ENCODE measurements at places on chromosomes 2 and 18.

GRCh38 chr18:65817178-65817577, 66.4 kb downstream of the CDH7 start:
- no peak for DNase-seq

GRCh38 chr2:95695613-95696012, 103.8 kb downstream of the TRIM43 start:
- DNase-seq = no peak

GRCh38 chr2:216015722-216016464, 2.5 kb upstream of the MREG start:
- DNase-seq = peak; percentile 27

GRCh38 chr2:134865067-134865787, 26.8 kb downstream of the ACMSD start:
- DNase-seq = no peak

DNA sequence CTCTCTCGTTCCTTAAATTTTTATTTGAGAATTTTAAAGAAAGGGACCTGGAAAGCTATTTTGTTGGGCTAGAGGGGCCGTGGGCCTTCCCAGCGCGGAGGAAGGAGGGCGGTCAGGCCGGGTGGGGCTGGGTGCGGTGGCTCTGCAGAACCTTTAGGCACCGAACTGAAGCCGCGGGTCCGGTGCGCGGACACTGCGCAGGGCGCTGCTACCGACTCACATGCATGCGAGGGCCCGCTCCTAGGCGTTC, 1.6 kb upstream of the TWIST2 start:
- no peak for DNase-seq

GRCh38 chr2:150487537-150488429, at the start of gene RND3:
Gene RND3, minus strand, starts transcription at chr2:150487667. Its CDS starts 250 bp downstream, at chr2:150487417.
- DNase-seq = peak; percentile 93

DNA sequence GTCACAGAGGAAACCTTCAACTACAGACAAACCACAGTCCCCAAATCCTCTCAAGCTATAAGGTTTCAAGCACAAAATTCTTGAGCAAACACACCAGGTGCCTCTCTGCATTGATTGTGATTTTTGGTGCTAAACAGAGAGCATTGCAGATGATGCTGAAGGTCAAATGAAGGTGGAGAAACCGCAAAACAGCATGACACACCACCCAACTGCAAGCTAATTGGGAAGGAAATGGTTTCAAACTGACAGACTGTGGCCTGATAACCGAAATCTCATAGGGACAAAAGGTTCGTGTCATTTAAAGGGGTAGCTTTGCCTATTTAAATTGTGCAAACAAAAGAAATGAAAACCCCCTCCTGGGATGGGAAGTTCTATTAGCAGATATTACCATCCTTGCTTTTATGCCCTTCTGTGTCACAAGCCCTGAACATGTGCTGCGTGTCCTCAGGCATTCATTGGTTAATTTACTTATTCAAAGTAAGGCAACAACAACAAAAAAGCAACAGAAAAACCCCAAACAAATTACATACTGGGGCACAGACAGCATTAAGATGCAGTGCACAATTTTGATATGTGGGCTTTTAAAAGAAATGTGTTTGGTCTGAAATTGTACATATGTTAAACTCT, 154.9 kb downstream of the AQP4 start:
- no peak for DNase-seq

DNA sequence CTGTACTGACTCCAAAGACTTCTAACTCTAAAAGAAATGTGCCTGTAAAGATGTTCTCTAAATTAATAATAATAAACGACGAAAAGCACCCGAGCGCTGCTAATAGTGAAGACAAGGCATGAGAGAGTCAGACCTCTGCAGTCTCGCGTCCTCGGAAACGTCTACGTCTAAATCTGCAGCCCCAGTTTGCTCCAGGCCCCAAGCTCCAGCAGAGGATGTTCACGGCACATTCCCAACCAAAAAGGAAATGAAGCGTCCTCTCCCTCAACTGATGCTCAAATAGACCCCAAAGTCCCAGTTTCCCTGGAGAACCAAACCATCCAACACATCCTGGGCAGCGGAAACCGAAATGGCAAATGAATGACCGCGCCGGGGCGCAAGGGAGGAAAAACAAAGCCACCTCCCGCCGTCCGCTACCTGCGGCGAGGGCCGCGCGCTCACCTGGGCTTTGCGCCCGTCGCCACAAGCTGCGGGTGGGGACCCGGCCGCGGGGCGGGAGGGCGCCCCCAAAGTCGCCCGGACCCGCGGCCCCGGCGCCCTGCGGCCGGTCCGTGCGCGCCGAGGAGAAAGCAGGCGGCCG, 47.1 kb upstream of the CCDC150 start:
- DNase-seq = no peak

- no peak for DNase-seq
These were observed 55.9 kb upstream of the SP3 start for GRCh38 chr2:174020926-174021662.

- peak; percentile 31 for DNase-seq
These were observed 77.9 kb downstream of the DTNA start for GRCh38 chr18:34787931-34788532.

DNA sequence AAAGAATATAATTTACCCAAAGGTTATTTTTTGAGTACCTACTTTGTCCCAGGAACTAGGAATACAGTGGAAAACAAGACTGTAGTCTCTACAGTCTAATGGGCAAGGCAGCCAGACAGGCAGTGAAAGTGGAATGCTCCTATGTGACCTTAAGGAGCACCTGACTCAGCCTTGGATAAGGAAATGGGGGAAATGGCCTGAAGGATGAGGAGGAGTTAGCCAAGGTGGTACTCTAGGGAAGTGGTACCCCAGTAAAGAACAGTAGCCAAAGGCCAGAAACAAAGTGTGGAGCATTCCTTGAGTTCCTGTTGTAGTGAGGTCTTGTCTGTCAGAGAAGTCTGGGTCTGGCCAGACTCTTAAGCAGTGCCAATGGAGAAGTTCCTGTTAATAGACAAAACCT, 6.0 kb downstream of the ZNF397 start:
- DNase-seq = no peak

- no peak for DNase-seq
These were observed 32.6 kb downstream of the BMP10 start for GRCh38 chr2:68838641-68839040.

GRCh38 chr18:32310101-32310500, 120.3 kb downstream of the MEP1B start:
- no peak for DNase-seq

DNA sequence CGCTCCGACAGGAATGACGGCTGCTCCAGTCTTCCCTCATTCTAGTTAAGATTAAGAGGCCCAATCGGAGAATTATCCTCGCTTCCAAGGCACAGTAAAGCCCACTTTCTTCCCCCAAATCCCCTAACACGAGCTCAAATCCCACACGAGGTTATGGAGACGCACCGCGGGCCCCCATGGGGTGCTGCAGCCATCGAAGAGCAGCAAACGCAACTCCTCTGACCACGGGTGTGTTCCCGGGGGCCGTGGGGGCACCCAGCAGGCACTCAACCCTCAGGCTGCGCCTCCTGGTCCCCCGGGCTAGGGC, 446 bp downstream of the COPS9 start:
- DNase-seq = no peak

DNA sequence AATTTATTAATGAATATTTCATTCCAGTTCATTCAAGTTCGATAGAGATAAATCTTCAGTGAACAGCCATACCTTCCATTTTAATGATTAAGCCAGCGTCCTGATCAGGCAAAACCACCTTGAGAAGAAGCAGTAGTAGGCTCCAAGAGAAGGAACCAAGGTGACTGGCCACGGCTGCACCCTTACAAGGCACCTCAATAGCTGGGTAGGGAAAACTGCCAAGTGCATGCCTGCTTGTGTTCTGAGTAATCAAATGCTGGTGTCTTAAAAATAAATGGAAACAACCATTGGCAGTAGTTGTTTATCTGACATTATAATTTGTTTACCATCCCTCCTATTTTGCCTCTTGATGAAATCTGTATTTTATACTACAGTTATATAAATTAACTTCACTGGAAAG, 10.0 kb upstream of the FEZ2 start:
- DNase-seq = no peak

DNA sequence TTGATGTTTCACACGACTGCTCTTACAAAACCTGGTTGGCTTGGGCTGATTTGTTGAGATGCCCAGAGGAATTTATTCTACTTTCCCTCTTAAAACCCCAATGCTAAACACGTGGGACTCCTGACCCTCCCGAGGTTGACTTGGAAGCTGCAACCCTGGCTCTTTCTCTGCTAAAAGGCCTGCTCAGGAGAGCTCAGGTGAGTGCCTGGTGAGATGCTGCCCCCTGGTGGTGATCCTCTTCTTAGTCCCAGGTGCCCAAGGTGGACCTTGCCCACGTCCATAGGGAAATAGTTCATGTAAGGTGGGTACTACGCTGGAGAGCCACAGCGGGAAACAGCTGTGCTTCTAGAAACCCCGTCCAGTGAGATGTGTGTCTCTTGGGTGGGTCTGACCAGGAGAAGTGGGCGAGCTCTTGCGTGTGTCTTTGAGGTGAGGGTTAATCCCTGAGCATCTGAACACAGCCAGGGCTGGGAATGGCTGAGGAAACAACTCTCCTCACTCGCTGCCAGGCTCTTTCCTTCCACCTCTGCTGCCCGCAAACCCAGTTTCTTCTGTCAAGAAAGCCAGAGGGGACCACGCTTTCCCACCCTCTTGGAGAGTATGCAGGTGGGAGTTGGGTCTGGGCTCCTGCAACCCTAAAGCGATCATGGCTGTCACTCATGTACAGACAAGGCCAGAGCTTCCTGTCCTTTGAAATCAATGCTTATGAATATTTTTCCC, 25.5 kb upstream of the PXDN start:
- DNase-seq = peak; percentile 45

GRCh38 chr2:112751451-112752197, 12.8 kb downstream of the CKAP2L start:
- DNase-seq = no peak

- DNase-seq = no peak
These were observed 367 bp upstream of the ZNF236 start for GRCh38 chr18:76821875-76822505.

DNA sequence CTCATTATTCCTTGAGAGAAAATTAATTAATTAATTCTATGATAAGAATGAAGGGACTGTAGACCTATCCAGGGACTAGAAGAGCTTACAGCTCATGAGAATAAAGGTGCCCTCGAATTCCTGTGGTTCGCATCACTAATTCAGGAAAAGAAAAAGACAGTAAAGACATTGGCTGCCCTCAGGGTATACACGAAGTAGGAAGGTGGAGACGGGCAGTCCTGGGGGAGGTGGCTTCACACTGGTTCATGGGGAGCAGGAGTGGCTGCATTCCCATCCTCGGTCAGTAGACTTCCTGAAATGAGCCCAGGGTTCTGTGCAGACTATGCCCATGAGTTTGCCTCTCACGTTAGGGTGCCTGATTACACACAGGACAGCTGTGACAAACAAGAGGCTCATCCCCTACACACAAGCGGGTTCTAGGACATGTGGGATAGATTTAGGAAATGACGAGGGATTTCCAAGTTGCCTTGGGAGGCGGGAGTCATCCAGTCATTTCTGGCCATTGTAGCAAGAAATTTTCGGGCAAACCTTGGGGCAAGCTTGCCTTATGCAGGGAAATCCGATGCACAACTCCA, 282.2 kb downstream of the CYP26B1 start:
- no peak for DNase-seq

GRCh38 chr2:31386648-31387047, 27.9 kb downstream of the XDH start:
- DNase-seq = no peak

DNA sequence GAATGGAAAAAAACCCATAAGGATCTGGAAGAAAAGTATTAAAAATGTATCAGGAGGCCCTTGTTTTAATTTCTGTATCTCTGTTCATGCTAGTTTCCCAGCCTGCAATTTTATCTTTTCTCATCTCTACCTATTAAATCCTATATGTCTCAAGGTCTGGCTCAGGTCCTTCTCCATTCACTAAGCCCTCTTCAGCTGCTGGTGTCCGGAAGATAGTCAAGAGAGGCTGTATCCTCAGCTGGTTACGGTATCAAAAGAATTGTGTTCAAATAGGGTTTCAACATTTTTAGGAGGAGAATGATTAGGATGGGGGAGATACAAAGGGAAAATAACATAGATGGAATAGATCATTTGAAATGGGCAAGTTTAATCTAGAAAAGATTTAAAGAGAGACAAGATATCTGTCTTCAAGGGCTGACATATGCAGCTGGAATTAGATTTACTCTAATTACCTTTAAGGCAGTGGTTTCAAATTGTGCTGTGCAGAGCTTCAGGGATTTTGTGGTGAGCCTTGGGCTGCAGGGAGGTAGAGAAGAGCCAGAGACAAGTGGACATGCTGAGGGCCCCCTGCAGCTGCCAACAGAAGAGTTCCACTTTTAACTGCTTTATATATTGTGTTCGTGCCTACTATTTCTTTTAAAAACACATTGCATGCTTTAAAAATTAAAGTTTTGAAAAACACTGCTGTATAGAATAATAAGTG, 24.1 kb downstream of the GREB1L start:
- no peak for DNase-seq

DNA sequence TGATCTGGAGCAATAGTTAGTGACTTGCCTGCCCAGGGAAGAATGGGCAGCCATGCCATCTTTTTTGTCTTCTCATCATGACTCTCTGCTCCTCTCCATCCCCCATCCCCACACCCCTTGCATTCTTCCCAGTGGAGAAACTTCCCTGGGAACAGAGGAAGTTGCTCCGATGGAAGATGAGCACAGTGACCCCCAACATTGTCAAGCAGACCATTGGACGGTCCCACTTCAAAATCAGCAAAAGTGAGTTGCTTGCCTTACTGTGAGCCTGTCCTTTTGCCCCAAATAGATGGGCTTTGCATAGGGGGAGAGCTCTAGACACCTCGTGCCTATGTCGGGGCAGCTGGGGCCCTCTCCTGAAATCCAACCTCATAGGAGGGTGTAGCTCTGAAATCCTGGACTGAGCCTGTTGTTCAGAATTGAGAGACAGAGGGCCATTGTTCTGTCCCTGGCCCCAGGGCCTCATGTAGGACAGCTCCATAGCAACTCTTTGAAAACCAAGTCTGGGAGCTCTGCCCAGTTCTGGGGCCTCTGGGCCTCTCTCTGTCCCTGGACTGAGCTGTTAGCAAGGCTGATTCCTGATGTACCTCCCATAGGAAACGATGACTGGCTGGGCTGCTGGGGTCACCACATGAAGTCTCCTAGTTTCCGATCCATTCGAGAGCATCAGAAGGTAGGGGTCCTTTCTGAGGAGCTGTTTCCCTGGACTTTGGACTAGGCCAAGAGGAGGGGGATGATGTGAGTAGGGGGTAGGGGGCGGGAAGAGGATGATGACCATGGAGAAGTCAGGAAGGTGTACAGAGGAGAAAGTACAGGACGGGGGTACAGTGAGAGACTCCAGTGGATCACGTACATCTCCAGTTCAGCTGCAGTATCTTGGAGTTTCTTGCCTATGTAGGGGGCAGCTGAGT, 35.2 kb downstream of the TTLL4 start:
- DNase-seq = no peak
